T-cell (primary cell): ENCODE measurements at places on chromosomes 3 and 15. TPM values are rescaled to one million over a fixed set of nuclear protein-coding genes. Genes with fewer than 3 reads are reported as not detected.

GRCh38 chr15:31609906-31610305 is 283.3 kb downstream of the KLF13 start:
- no peak for DNase-seq

DNA sequence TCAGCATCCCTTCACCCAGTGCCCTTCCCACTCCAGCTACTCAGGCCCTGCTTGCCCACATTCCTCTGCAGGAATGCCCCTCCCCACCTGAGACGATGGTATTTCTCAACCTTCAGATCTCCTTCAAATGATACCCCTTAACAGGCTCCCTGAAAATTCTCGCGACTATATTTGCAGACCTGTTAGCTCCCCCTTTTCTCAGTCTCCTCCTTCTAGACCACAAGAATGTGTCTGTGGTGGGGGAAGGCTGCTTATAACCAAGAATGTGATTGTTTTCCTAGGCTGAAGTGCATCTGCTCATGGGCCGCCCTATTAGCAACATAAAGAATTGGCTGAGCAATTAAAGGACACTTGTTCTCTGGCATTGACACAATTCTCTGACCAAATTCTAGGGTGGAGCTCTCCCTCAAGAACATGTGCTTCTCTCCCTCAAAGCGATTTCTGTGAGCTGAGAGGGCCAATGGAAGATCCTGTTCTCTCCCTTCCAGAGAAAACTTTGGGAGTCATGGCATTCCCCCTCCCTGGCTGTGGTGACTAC is 19.1 kb upstream of the LIMD1 start:
- DNase-seq, result no peak

- no peak for DNase-seq
Measured at GRCh38 chr3:176490357-176490756, 706.9 kb downstream of the TBL1XR1 start.

- DNase-seq, result no peak
Measured at GRCh38 chr3:76505202-76505845, 534.6 kb upstream of the ROBO2 start.

- no peak for DNase-seq
Measured at GRCh38 chr15:49088996-49089395, 42.8 kb upstream of the SECISBP2L start.

GRCh38 chr15:82663186-82663600 is 16.0 kb upstream of the CPEB1 start:
- no peak for DNase-seq

DNA sequence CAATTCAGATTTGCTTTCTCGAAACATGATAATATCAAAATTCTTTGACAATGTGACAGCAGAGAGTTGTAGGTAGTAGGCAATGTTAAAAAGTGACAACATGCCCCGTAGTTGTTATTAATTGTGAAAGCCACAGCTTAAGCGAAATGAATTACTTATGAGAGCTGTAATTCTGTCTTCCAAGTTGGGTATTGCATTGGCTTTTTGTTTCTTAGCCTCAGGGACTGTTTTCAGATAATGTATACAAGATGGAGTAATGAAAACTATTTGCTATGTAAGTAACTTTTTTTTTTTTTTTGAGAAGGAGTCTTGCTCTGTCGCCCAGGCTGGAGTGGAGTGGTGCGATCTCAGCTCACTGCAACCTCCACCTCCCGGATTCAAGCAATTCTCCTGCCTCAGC is 43.1 kb upstream of the MAP3K13 start:
- no peak for DNase-seq

GRCh38 chr3:52093756-52094545 is 37.6 kb upstream of the DUSP7 start:
- DNase-seq, result no peak

DNA sequence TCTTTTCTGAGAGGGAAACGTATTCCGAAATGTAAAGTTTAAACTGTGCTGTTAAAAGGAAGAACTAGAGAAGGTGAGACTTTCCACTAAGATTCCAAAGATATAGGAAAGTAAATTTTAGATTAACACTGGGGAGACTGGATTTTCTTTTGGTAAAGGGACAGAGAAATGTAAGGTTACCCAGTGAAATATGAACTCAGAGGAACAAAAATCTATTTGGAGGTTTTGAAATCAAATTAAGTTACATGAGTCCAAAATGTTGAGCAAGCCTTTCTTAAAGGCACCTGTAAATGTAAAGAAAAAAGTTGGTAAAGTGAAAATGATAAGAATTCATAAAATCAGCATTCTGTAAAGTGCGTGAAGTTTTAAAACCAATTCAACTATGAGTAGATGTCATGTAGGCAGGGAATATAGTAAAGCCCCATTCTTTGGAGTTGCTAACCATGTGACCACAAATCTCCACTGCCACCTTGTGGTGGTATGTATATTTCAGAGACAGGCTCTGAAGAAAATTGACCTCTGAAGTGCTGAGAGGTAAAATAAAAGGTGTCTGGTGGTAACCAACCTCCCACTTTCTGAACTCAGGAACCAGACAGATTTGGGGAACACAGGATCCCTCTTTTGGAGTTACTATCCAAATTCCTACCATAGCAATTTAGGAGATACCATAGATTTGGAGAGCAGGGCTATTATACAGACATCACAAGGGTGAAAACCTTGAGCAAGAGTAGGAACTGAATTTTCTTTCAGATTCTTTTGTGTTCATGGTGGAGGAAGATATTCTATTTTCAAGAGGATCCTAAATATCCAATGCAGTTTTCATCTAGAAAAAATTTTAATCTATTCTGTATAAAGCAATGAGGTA is 215.3 kb downstream of the ROBO2 start:
- no peak for DNase-seq

GRCh38 chr3:133880287-133880686 is 15.4 kb downstream of the RAB6B start:
- DNase-seq, result no peak

- no peak for DNase-seq
Measured at GRCh38 chr3:6099458-6100075, 761.3 kb upstream of the GRM7 start.

Gene HCLS1
- total RNA-seq, result 300 TPM

Gene PLA2G4F
- 0.23 TPM for total RNA-seq

Gene UROC1
- not detected for total RNA-seq

Gene GOLGA6L9
- total RNA-seq, result 5.2 TPM

Gene CAMP
- not detected for total RNA-seq

Gene GRAMD1C
- 1.9 TPM for total RNA-seq

Gene STAB1
- total RNA-seq, result 2.2 TPM

Gene HRG
- total RNA-seq, result 0.38 TPM
